Erythroblast (primary cell): ENCODE measurements at places on chromosomes 7 and 10.
A peak's percentile ranks its signal among the peaks of the same experiment; 100 is the strongest.

DNA sequence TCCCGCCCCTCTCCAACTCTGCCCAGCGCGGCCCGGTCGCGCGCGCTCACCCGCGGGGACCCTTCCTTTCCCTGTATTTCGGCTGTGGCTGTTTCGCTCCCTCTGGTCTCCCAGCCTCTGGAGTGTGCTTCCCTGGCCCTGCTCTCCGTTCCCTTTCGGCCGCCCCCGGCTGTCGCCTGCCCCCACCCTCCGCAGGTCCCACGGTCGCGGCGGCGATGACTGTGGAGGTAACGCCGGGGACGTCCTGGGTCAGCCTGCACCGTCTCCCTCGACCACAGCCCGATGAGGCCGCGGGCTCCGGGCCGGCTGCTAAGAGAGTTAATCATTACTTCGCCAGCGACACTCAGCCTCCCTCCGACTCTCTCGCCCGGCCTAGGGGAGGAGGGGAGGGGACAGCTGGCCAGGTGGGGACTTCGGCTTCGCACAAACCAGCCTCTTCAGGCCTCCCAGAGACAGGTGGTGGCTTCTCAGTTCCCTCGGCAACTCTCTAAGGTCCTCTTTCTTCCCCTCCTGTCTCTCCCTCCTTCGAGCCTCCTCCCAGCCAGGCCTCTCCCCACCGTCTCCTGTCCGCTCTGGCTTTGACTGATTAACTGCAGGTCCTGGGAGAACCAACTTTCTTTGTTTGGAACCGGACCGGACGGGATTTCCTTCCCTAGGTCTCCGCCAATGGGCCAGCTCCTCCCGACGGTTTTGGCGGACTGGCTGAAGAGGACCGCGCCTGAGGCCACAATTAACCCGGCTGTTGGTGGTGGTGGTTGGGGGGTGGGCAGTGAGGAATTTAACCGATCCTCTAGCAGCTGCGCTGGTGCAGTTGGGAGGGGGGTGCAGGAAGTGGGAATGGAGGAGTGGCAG, 5.6 kb upstream of the PAX2 start:
- no peak for DNase-seq

DNA sequence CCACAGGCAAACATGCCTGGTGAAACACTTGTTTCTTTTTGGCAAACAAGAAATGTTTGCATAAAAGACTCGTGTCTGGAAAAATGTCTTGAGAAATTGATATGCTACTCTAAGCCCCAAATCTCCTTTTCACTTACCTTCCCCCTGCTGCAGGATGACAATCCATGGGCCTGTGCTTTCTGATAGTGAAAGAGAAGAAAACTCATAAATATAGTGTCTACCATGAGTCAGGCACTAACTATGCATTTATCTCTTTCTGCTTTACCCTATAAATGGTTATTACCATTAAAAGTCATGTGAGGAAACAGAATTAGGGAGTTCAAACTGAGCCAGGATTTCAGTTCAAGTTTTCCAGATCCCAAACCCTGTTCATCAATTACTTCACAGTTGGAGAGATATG, 6.6 kb upstream of the TARP start:
- DNase-seq = no peak

DNA sequence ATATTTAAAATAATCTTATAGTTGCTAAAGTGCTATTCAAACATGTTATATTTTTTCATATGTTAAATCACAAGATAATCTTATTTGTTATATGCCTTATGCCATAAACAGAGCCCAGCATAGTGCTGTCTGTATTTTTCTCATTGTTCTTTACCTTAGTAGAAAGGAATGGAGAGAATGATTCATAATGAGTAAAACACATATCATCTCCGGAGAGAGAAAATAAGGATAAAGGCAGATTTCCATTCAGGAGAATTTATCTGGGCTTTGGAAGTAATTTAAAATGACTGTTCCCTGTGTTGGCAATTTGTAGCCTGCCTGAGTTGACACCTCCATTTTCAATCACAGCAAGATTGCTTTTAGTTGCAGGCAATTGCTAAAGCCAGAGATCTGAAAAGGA, 30.2 kb downstream of the CHN2 start:
- no peak for DNase-seq

DNA sequence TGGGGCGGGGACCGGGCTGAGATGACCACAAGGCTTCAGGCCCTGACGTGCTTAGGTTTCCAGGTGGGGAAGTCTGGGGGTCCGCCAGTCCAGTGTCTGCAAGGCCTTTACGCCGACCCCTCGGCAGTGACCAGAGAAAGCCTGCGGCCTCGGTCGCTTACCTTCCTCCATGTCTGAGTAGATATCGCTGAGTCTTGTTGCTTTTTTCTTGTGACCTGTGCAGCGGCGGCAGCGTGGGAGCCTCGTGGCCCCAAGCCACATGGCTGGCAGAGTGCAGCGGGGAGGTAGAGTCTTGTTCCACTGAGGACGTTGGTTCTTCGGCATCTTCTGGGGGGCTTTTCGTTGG, 329 bp downstream of the NOLC1 start:
- peak; percentile 72 for DNase-seq

DNA sequence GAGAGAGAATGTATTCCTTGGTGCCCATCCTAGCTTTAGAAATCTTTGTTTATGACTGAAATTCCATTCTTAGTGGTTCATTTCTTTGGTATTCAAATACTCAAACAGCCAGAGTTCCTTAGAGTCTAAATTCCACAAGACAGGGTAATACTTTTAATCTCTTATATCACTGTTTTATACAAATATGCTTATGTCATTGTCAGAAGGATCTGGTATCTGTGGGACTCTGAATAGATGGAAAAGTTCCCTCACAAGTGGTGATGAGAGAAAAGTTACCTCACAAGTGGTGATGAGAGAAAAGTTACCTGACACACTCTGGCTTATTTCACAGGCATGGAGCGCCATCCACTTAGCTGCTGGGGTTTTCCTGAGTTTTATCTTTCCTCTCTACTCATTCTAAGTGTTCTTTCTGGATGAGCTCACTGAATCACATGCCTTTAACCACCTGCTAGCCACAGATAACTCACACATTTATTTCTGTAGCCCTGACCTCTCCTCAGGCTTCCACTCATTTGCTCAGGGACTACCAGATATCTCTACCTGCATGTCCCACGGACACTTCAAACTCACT, 784.0 kb downstream of the SUGCT start:
- DNase-seq = no peak

DNA sequence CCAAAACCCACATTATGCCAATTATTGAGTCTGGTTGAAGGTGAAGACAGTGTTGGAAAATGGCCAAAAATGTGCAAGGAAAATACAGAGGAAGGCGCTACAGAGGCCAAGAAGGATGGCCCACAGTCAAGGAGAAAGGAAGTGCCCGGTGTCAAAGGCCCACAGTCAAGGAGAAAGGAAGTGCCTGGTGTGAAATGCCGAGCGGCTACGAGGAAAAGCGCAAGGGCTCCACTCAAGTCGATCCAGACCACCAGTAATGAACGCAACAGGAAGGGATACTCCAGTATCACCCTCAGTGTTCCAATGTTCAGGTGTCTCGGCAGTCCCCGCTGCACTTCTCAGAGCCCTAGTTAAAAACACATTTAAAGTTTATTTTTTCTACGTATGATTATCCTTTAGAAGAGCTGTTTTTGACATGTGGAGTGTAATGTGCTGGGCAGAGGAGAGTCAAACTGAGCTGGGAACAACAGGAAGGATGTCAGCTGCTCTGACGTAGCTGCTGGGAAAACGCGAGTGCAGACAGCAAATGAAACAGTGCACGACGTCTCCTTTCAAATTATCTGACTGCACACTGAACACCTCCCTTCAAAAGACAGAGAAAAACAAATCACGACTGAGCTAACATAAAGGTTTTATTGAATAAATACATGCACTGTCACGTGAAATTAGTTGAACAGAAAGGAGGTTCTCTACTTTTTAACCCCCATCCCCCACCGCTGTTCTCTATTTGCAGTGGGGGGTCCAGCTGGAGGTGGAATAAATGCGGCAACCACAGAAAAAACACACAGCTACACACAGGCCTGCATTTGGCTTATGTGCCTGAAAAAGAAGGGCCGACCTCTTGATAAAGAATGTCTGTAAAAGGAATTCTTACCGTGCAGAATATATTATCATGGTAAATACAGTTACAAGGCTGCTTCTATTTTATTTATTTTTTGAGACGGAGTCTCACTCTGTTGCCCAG, 26.1 kb upstream of the NCAPG2 start:
- DNase-seq = no peak
